Chondrocyte (in vitro differentiated cells): ENCODE measurements at places on chromosomes 12 and 14. TPM values are rescaled to one million over a fixed set of nuclear protein-coding genes. Genes with fewer than 3 reads are reported as not detected.
A peak's percentile ranks its signal among the peaks of the same experiment; 100 is the strongest.

TUNAR gene
- not detected in 3 replicates for total RNA-seq

DNA sequence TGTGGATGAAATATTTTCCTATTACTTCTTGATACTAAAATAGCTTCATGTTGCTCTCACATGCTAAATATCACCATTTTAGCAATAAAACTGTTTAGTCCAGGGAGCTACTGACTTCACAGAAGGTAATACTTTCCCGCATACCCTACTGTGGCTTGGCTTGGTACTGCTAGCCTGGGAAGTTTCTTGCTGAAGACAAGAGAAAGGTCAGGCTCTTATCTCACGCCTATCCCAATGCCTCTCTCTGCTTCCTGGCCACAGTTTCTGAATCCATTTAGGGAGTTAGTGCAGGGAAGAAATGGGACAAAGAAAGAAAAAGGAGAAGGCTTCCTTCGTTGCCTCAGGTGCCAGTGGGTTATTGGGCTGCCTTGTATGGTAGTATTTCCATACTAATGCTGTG lies 228.3 kb downstream of the MDGA2 start:
- no peak for DNase-seq
- peaks cover 4% of the 10 kb centered on the region for H3K27me3 ChIP-seq
- no peaks in the 10 kb centered on the region for H3K36me3 ChIP-seq
- H3K4me1 ChIP-seq = peaks cover 8% of the 10 kb centered on the region
- H3K4me3 ChIP-seq = no peak overlapping the region

DNA sequence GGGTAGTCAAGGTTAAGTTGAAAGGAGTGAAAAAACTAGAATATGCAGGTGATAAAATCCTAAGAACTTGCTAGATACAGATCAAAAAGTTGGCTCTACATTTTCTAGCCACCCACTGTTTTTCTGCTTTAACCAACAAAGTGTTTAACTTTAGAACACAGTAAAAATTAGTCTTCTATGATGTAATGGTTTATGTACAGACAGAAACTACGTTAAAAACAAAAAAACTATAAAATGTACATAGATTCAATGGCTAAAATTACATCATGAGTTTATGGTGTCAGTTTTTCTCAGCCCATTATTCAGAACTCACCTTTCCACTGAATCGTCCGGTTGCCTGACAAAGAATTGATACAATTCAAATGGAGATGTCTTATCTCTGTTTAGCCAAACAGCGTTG lies 2.1 kb downstream of the YARS2 start:
- peaks cover 26% of the 10 kb centered on the region for H3K4me1 ChIP-seq
- no peak for DNase-seq
- H3K27ac ChIP-seq = no peak overlapping the region
- H3K36me3 ChIP-seq = peaks cover 13% of the 10 kb centered on the region

DNA sequence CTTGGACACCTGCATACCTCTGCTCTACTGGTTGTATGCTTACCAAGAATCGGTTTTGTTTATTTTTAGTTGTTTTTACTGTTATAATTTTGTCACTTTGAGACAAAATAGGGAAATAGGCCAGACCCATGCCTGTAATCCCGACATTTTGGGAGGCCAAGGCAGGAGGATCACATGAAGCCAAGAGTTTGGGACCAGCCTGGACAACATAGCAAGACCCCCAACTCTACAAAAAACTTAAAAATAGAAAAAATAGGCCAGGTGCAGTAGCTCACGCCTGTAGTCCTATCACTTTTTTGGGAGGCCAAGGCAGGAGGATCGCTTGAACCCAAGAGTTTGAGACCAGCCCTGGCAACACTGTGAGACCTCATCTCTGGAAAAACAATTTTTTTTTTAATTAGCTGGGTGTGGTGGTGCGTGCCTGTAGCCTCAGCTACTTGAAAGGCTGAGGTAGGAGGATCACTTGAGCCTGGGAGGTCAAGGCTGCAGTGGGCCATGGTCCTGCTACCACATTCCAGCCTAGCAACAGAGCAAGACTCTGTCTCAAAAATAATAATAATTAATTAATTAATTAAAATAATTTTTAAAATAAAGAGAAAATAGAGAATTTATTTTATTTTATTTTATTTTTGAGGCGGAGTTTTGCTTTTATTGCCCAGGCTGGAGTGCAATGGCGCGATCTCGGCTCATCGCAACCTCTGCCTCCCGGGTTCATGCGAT lies 1.3 kb upstream of the MRPS35 start:
- H3K27me3 ChIP-seq = no peaks in the 10 kb centered on the region
- DNase-seq = no peak
- no peak overlapping the region for H3K4me3 ChIP-seq
- H3K36me3 ChIP-seq = peaks cover 2% of the 10 kb centered on the region
- peaks cover 27% of the 10 kb centered on the region for H3K4me1 ChIP-seq

DNA sequence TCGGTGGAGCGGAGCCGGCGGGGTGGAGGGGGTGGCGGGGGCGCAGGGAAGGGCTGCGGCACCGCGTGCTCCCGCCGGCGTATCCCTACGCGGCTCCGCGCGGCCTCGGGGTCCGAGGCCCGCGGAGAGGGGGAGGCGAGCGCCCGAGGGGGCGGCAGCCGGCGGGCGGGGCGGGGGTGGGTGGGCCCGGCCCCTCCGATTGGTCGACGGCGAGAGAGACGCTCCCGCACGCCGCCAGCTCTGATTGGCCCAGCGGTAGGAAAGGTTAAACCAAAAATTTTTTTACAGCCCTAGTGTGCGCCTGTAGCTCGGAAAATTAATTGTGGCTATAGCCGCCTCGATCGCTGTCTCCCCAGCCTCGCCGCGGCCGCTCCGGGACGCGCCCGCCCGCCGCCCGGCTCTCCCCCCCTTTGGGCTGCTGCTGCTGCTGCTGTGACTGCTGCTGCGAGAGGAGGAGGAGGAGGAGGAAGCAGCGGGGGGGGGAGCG lies at the start of gene FOXG1:
TSS of gene FOXG1 (plus strand) at position 319 of the 487 bp plus-strand sequence. CDS start 493 bp downstream, outside the sequence.
- peak within 1 kb of the TSS; percentile 13 for H3K27ac ChIP-seq
- peaks cover 5% of the 10 kb centered on the region for H3K36me3 ChIP-seq
- peak within 1 kb of the TSS; percentile 66 for H3K4me3 ChIP-seq
- H3K27me3 ChIP-seq = peaks cover 72% of the 10 kb centered on the region
